T-helper 2 cell (primary cell): ENCODE measurements at places on chromosomes 1 and 21.

DNA sequence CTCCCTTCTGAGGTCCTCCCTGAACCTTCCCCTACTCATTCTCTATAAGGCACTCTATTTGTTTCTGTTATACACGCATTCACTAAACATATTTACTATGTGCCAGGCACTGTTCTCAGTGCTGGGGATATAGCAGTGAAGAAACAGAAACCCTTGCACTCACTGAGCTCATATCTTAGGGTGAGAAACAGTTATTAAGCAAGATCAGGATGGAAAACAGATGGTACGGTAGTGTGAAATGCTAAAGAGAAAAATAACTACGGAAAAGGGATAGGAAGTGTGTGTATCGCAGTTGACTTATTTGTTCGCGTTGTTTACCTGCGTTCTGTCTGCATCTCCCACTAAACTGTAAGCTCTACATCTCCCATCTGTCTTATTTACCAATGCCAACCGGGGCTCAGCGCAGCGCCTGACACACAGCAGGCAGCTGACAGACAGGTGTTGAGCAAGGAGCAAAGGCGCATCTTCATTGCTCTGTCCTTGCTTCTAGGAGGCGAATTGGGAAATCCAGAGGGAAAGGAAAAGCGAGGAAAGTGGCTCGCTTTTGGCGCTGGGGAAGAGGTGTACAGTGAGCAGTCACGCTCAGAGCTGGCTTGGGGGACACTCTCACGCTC, 572 bp downstream of the CYB5RL start:
- peak; percentile 10 for DNase-seq

GRCh38 chr1:226292874-226293552, 16.0 kb downstream of the LIN9 start:
- no peak for DNase-seq

GRCh38 chr1:218886101-218886871, 287.4 kb upstream of the LYPLAL1 start:
- DNase-seq: no peak

- no peak for DNase-seq
Measured at GRCh38 chr1:70487910-70488665, 77.0 kb downstream of the CTH start.

DNA sequence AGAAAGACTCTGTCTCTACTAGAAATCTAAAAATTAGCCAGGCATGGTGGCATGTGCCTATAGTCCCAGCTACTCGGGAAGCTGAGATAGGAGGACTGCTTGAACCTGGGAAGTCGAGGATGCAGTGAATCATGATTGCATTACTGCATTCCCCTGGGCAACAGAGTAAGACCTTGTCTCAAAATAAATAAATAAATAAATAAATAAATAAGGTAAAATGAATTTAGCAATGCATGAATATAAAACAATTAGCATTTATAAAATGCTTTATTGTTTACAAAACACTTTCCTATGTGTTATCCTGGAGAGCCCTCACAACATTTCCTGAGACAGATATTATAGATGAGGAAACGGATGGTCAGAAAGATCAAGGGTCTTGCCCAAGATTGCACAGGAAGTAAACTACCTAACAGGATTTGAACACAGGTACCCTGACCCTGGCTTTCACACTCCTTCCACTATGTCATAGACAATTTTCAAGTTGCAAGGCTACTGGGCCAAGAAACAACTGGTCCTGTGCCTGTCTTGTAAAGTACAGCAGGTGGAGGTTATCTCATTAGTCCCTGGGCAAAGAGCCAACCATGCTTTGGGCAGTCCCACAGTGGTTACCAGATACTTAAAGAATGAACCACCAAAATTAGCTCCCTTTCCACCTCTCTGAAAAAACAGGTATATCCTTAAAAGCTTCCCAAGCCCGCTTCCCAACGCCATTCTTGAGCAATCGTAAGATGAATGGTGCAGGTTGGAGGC, 15.4 kb upstream of the VSIG8 start:
- no peak for DNase-seq

DNA sequence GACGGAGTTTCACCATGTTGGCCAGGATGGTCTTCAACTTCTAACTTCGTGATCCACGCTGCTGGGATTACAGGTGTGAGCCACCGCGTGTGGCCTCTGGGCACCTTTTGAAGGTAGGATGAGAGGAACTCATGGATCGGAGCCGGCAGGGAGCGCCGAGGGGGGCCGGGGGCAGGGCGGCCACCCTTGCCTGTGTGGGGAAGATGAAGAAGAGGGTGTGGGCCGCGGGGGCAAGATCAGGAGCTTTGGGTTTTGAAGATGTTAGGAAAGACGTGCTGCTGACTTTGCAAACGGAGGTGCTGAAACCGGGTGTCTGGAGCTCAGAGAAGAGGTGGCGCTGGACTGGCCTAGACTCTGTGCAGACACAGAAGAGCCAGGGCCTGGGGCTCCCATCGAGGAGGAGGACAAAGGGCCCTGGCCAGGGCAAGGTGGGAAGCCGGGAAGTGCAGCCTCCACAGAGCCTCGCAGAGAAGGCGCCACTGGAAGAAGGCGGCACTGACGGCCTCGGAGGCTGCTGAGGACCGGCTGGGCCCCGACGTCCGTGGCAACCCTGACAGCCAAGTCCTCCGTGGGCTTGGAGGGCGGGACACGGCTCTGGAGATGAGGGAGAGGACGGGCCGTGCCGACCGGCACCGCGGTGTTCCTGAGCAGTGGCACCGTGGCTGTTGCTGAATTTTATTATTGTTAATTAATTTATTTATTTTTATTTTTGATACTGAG, 13.7 kb downstream of the RNF223 start:
- DNase-seq: no peak

GRCh38 chr1:30478283-30478682, 245.1 kb downstream of the MATN1 start:
- DNase-seq: no peak

- DNase-seq: peak; percentile 18
Measured at GRCh38 chr1:203216274-203217138, 13.0 kb downstream of the CHIT1 start.

- no peak for DNase-seq
Measured at GRCh38 chr1:40857737-40858136, 4.4 kb downstream of the CITED4 start.

DNA sequence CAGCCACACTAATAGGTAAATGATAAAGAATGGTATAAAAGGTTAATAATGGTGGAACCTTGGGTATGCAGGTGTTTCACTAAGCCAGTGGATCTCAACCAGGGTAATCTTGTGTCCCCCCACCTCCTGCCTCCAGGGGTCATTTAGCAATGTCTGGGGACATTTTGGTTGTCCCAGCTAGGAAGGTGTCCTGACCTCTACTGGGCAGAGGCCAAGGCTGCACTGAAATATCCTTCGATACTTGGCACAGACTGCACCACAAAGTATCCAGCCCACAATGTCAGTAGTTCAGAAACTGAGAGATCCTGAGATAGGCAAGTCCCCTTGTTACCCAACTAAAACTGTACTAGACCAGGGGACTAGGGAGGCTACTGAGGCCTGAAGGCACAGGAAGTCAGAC, 113.6 kb upstream of the TIAM1 start:
- no peak for DNase-seq

GRCh38 chr1:2187619-2188018, 7.0 kb downstream of the FAAP20 start:
- no peak for DNase-seq

DNA sequence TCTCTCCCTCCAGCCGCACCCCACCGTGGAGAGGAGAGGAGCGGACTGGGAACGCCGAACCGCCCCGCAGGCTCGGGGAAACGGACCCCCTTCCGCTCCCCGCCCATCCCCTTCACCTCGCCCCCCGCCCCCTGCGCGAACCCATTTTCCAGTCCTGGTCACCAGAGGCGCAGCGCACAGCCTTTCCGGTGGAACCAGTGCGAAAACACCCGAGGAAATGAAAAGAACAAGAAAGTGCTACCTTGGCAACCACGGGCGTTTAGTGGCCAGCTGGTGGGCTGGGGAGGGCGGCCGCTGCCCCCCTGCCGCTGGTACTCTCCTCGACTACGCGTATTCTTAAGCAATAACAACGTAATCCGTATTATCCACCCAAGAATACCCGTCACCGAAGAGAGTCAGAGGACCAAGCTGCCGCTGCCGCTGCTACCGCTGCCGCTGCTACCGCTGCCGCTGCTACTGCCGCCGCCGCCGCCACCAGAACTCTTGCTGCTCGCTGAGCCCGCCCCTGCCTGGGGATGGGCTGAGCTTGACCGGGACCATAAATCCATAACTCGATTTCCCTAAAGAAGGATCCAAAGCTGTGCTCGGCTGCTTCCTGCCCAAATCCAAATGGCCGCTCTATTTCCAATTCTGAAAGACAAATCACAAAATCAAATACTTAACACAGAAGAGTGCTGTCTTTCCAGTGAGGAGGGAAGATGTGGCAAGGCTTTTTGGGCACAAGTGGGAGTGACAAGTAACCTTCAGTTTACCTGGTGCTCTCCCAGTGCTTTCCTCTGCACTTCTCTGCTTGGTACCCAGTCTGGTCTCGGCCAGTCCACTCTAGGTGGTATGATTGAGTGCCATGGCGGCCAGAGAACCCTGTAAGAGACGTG, 125.2 kb upstream of the DPYD start:
- peak; percentile 56 for DNase-seq

DNA sequence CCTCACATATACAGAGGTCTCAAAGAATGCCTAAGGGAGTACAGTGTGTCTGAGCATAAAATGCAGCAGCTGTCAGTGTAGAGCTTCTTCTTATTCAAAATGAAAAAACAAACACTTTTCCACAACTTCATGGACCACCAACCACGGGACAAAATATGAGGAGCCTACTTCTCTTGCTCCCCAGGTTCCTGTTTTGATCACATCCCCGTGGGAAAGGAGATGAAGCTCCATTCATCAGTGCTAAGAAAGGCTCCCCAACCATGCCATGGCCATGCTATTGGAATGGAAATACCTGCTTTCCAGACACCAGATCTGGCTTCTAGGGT, 383 bp downstream of the CD48 start:
- no peak for DNase-seq

- DNase-seq: no peak
Measured at GRCh38 chr21:32046191-32046590, 173.4 kb downstream of the HUNK start.

- DNase-seq: no peak
Measured at GRCh38 chr1:226329237-226329636, 20.3 kb upstream of the LIN9 start.
